ENCODE measurements at places on chromosomes 6 and 20. TPM values are rescaled to one million over a fixed set of nuclear protein-coding genes. Genes with fewer than 3 reads are reported as not detected.

DNA sequence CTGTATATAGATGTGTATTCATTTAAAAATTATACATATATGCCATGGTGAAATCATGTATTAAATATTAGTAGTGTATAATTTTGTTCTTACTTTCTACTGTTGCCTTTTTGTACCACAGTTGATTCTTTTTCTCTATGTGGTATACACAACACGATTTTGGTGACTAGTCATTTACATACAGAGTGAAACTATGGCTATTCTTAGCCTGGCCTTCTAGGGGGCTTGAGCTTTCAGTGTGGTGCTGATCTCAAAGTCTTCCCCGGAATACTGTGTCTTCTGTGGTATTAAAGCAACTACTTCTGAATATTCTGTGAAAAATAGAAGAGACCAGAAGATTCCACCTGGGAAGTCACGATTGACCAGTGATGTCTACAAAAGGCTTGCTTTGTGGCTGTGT, 301.9 kb downstream of the UTRN start:
- DNase-seq, result no peak

BHLHE23 gene
- not detected for total RNA-seq

LAMA2 gene
- total RNA-seq, result 111 TPM

DNA sequence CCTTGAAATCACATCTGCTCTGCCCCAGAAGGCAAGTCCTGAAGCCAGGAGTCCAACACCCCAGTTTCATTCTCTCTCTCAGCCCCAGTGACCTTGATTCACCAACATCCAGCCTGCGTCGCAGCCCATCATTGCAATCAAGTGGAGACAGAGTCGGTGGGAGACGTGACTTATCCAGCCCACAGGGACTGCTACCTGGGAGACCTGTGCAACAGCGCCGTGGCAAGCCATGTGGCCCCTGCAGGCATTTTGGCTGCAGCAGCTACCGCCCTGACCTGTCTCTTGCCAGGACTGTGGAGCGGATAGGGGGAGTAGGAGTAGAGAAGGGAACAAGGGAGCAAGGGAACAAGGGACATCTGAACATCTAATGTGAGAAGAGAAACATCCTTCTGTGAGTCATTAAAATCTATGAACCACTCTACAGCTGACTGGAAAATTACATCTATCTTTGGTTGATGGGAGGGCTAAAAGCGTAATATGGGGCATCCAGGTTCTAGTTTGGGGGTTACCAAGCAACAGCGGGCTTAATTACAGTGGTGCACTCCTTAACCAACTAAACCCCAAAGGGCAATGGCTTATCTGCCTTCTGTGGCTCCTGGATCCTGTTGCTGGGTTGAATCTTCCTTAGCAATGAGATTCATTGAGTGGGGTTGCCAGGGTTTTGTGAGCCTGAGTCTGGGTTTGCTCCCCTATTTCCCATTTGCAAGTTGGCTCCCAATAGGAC, 2.5 kb downstream of the LY6G6D start:
- no peak for DNase-seq

DNA sequence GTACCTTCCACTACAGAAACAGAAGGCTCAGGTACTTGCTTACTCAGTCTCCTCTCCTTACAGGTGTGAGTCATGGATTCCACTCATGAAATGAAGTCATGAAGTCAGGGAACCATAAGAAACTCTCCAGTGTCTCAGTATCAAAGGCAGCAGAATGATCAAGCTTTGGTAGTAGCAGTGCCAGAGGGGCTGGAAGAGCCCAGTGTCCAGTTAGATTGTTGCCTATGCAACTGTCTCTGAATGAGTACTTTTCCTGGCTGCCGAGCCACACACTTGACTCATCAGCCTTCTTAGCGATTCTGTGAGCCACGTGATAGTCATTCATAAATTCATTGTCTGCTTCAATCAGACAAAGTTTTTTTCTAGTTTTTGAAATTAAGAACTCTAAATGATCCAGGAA, 52.2 kb upstream of the DTNBP1 start:
- no peak for DNase-seq

TTBK1 gene
- total RNA-seq, result not detected

GRCh38 chr20:25129908-25130307, 48.0 kb upstream of the VSX1 start:
- no peak for DNase-seq

GRCh38 chr20:47013606-47014005, 119.0 kb downstream of the EYA2 start:
- DNase-seq, result no peak

RBM24 gene
- 1.3 TPM for total RNA-seq

- DNase-seq, result no peak
Observed at GRCh38 chr20:62766716-62767115, 29.6 kb upstream of the MRGBP start.

DNA sequence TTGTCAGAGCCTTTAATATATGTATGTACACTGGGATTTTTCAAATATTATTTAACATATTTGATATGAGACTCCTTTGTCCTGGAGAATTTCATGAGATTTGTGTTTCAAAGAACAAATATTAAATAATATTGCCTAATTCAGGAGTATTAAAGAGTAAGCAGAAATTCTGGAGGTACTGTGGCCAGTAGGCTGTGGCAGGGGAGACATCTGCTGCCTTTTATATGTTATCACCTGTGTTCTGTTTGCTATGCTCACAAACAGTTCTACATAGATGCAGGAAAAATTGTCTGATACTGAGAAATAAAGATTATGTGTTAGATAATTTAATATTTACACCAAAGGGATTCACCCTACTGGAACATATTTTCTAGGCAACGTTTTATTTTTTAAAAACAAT, 395.4 kb upstream of the SLC35B3 start:
- no peak for DNase-seq

GRIK2 gene
- 0.92 TPM for total RNA-seq

RNF217 gene
- total RNA-seq, result 44.2 TPM

- no peak for DNase-seq
Observed at GRCh38 chr6:85118233-85118632, 331.6 kb upstream of the NT5E start.

DNA sequence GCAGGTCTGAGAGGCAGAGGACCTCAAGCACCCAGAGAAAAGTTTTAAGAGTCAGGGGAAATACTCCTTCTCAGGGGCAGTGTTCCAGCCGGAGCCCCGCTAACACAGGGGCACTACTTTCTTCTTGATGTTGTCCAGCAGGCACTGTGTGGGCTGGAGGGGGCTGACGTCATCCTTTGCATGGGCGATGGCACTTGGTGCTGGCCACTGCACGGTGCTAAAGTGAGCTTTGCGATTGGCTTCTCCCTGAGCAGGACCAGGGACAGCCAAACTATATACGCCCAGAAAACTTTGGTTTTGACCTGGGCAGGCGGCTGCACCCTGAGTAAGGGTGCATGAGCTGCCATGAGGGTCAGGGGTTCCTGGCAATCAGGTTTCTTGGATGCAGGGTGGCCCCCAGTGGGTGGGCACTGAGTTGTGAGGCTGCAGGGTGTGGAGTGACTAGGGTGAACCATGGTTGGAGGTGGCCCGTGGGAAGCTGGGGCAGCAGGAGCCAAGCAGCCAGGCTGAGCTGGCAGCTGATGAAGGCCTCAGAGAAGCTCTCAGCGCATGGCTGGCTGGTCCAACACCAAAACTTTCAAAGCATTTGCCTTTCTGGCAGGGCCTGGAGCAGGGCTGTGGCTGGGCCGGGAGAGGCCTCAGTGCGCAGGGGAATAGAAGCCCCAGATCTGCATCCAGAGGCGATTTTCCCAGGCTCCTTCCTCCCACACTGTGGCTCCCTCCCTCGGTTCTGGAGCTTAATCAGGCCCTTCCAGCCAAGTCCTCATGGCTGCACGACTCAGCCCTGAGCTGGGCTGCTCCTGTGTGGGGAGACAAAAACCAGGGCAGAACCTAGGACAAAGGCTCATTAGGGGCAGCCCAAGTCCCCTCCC, 18.3 kb downstream of the MRPS18A start:
- DNase-seq, result peak; percentile 21

GRCh38 chr6:37287519-37288157, 29.7 kb upstream of the TMEM217 start:
- DNase-seq, result no peak

LBP gene
- 0.54 TPM for total RNA-seq

DNA sequence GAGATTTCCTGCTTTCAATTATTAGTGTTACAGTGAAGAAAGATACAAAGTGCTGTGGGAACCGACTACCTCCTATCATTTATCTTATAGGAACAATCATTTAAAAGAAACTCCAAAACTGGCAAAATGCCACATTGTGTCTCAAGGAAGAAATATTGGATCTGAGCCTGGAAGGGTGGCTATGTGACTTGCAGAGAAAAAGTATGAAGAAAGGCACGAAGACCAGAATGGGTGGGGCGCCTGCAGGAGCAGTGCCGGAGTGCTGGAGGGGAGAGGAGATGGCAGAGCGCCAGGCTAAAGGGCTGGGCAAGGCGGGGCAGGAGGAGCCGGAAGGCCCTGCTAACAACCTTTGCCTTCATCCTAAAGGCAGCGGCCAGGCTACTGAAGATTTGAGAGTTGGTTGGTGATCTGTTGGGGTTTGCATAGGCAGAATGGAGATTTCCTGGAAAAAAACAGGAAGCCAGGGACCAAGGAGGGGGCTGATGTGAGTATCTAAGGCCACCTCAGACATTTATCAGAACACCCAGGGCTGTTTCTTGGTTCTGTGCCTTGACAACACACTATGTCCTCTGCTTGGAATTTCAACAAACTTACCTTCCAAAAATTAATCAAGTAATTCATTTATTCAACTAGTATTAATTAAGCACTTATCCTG, 125.6 kb downstream of the MAFB start:
- peak; percentile 16 for DNase-seq

NKAPL gene
- total RNA-seq, result 0.49 TPM

C20orf144 gene
- not detected for total RNA-seq

CALHM4 gene
- total RNA-seq, result not detected

DNA sequence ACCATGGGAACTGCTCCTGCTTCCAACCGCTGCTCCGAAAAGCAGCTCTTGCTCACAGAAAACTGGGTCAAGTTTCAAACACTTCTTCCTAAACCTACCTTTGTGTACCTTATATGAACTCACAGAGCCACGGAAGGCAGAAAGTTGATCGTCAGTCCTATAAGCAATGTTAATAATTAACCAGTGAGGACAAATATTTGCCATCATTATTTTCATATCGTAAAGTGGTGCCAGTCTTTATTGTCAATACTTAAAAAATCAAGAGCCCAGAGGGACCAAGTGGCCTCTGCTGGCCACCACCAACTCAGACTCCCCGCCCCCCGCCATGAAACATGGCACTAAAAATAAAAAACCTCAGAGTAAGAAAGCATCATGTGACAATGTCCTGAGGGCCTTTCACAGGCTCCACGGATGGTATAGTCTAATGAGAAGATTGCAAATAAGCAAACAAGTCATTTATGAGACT, 9.1 kb upstream of the PBOV1 start:
- DNase-seq, result no peak

MATN4 gene
- not detected for total RNA-seq

GRCh38 chr6:25670208-25670607, 18.2 kb downstream of the SCGN start:
- DNase-seq, result no peak

DACT2 gene
- total RNA-seq, result 0.28 TPM

WFDC2 gene
- total RNA-seq, result not detected

DNA sequence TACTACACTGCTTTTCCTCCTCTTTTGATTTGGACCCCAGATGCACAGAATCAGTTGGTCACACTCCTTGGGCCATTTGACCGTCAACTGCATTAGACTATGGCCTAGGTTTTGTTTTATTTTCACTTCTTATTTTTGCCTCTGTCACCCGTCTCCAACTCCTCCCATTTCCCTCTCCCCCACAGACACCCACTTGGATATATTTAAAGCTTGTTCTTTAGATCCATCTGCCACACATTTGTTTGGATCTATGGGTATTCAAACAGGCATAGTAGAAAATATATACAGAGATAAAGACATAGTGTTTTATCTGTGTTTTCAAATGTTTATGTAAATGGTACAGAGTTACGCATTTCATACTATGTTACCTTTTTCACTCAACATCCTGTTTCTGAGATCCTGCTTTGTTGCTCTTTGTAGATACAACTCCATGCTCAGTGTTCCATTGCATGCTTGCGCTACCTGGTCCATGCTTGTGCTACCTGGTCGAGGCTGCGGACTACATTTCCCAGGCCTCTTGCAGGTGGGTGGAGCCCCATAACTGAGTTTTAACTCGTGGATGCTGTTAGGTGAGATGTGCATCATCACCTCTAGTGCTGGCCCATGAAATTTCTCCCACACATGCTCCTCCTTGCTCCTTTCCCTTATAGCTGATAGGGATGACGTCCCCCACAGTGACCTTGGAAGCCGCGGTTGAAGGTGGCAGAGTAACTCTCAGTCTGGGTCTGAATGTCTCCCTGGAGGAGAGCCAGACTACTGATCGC, 11.5 kb upstream of the PREX1 start:
- no peak for DNase-seq

PRND gene
- not detected for total RNA-seq

BCAS4 gene
- 7.7 TPM for total RNA-seq

- DNase-seq, result no peak
Observed at GRCh38 chr20:22833851-22834250, 201.3 kb upstream of the SSTR4 start.

GRCh38 chr6:32076321-32076809, 32.8 kb downstream of the TNXB start:
- DNase-seq, result no peak

- DNase-seq, result no peak
Observed at GRCh38 chr20:37882961-37883712, 19.8 kb upstream of the VSTM2L start.

MGME1 gene
- total RNA-seq, result 7.4 TPM

APOBEC2 gene
- total RNA-seq, result not detected

DNA sequence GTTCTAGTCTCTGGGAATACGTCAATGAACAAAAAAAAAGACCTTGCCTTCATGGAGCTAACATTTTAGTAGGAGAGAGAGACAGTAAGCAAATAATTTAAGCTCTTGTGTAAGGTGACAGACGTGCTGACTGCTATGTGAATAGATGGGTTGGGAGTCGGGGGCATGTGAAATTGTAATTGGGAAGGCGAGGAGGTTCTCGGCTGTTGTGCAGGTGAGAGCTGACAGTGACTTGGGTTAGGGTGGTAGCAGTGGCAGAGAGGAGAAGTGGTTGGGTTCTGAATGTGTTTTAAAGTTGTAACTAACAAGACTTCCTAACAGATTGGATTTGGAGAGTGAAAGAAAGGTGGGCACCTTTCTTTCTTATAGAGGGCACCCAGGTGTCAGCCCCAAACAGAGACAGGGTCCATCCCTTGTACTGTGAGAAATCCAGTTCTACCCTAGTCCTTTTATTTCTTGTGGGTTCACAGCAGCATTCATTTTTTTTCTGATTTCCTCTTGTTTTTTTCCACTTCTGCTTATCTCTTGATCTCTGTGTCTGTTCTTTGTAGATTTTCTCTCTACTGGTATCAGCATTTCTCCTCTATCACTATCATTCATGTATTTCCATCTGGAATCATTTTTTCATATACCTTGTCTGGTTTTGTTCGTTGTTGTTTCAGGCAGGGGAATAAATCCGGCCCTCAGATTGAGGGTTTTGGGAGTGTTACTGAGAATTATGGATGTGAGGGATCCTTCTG, 15.4 kb upstream of the MYLK2 start:
- DNase-seq, result no peak

DNA sequence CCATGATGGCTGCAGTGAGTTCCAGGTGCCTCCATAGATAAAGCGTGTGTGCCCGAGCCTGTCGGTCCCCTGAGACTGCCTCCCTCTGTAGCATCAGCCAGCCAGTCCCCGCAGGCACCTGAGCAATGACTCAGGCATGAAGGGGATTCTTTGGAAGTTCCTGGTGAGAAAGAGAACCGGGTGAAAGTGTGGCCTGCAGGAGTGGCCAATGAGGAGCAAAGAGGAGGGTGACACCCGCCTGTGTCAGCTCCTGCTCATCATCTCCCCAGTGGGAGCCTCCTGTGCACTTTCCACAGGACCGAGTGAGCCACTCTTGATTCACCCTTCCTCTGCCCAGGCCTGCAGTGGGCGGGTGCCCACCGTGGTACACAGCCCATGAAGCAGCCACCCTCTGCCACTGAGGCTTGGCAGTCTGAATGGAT, 71.2 kb upstream of the PTPN1 start:
- no peak for DNase-seq

MAPK13 gene
- 7.6 TPM for total RNA-seq

CASP8AP2 gene
- 13.9 TPM for total RNA-seq
